ENCODE measurements at places on chromosomes 12 and 14.

DNA sequence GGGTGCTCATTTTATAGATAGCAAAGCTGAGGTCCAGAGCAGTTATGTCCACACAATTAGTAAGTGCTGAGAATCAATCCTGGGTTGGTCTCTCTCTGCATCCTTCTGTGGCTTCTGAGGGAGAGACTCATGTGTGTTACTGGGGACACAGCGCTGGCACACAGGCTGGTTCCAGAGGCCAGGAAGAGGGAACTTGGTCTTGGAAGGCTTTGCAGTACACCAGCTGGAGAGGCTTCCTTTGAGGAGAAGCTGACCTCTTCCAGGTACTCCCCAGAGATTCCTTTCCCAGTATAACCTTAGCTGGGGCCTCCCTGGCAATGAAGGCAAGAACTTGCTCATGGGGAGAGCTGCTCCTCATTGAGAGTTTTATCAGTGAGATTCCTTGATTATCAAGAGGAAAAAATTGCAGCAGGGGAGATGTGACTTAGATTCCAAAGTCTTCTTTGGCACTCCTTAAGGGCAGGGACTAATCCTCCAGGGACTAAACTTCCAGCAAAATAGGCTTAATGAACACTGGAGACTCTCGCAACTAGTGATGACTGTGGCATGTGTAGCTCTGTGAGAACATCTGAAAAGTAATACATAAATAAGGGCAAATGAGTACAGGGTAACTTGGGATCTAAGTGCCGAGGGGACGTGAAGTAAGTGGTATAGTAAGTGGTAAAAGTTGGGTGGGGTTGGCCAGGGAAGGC, 13.9 kb upstream of the KRT80 start:
- DNase-seq = no peak

- no peak for DNase-seq
Measured at GRCh38 chr12:132429946-132430643, 59.9 kb upstream of the FBRSL1 start.

DNA sequence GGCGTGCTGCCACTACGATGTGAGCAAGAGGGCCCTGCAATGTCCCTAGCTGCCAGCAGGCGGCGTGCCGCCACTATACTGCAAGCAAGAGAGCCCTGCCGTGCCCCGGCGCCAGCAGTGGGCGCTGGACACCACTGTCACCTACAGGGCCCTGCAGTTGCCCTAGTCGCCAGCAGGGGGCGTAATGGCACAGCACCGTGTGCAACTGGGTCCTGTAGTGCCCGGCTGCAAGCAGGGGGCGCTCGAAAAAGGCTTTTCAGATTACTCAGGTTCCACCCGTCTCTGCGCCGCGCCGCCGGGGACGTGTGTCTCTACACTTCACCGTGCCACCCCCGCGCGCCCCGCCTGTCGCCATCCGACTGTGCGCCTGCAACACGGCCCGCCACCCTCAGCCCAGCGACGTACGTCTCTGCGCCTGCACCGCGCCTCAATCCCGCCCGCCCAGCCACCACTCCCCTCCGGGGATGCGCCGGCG, 1356.9 kb downstream of the TMEM121 start:
- no peak for DNase-seq

- DNase-seq = no peak
Measured at GRCh38 chr14:94348836-94349235, 25.7 kb upstream of the SERPINA6 start.

DNA sequence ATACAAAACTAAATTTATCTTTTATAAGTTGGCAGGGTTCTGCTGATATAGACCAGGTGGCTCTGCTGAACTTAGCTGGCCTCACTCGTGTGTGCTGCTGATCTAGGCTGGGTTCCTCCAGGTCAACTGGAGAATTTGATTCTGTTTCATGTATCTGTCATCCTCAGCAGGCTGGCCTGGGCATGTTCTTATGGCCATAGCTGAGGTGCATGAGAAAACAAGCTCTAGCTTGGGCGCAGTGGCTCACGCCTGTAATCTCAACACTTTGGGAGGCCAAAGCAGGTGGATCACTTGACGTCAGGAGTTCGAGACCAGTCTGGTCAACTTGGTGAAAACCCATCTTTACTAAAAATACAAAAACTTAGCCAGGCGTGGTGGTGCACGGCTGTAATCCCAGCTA, 24.3 kb upstream of the BCL2L14 start:
- DNase-seq = no peak

- DNase-seq = no peak
Measured at GRCh38 chr12:48997719-48998496, 1.3 kb downstream of the DDN start.

DNA sequence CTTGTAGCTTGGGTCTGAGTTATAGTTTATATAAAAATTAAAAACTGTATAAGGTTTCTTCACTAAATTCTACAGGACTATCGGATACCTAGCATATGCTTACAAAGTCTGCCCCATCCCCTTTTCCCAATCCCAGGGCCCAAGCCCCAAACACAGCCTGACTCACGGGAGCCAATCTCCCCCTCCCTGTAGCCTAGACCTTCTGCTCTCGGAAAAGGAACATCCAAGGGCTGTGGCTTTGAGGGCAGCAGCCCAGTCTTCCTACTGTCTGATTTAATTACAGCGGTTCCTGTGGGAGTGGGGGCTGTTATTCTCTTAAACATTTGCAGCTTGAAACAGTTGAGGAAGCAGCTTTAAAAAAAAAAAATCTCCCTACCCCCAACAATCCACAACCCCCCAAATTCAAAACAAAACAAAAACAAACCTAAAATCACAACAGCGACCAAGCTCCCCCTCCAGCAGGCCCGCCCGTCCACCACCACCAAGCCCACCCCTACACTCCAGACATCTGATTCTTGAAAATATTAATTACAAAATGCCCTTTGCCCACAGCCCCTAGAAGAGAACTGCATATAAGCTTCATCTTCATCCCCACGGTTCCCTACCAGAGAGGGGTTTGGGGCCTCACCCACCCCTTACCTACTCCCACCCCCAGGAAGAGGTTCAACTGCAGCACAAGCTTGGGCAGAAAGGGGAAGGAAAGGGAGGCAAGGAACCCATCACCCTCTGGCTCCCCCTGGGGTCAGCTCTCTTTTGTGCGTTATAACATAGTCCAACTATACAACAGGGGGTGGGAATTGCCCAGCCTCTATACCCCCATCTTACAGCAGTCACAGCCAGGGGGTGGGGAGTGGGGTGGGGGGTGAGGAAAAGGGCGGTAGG, 1.1 kb upstream of the PRKAG1 start:
- no peak for DNase-seq

DNA sequence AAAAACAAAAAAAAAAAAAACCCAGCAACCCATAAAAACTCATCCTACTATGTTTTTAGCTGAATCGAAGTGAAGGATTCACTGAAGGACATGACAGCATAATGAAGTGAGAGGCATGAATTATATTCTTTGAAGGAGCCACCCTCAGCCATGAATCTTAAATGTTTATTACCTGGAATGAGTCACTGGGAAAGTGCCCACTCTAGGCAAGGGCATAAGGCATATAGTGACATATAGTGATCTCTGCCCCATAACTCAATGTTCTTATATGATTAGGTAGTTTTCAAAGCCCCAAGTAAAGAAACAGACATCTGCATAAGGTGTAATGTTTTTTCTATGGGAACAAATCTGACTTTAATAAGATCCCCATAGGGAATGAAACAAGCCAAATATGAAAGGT, 79.9 kb downstream of the MDGA2 start:
- DNase-seq = no peak

DNA sequence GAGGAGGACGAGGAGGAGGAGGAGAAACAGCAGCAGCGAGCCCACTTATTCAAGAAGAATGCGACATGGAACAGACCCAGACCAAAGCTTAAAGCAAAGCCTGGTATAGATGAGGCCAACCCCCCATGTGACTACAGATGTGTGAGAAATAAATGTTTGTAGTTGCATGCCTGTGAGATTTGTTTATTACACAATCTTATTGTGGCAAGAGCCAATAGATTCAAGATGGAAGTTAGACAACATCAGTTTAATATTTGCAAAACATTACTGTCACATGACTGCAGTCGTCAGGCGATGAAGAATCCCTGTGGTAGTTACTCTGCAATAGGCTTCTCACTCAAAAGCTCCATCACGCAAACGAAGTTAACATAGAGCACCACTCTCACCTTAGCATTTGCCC, 17.2 kb upstream of the SLC35F4 start:
- no peak for DNase-seq

- DNase-seq = no peak
Measured at GRCh38 chr12:122199484-122200355, 3.8 kb upstream of the B3GNT4 start.

DNA sequence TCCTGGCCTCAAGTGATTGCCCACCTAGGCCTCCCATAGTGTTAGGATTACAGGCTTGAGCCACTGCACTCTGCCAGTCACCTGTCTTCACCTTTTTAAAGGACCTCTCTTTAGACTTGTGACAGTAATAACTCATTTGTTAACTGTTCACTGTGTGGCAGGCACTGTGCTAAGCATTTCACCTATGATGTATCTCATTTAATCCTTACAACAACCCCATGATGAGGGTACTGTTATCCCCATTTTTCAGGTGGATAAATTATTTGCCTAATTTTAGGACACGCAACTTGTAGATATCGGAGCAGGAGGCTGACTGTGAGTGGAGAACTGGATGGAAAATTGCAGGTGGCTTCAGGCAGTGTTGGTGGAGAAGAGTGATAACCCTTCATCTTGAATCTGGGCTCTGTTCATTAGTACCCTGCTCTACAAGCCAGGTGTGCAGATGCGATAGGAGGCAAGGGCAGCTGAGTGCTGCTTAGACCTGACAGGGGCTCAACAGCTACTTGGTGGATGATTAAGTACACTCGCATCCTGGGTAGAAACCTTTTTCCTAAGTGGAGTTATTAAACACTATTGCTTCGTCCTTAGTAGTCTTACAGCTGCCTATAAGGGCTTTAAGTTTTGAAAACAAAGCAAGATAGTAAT, 2.7 kb downstream of the TCTN1 start:
- no peak for DNase-seq

GRCh38 chr14:71551291-71551950, 380.8 kb upstream of the RGS6 start:
- no peak for DNase-seq

DNA sequence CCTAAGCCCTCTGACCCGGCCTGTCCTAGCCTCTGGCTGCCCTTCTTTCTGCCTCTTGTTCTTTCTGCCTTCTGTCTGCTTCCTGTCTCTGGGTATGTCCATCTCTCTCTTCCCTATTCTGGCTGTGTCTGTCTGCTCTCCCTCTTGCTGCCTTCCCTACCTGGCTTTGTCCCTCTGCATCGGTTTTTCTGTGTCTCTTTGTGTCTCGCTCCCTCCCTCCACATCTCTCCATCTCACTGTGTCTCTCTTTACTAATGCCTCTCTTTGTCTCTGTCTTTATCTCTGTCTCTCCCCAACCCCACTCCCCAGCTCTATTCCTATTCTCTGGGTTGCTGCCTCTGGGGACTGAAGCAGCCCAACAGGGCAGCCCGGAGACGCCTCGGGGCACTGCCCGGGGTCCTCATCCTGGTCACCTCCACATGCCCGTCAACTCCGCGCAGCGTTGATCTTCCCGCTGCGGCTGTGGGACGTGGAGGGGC, 10.1 kb downstream of the SHMT2 start:
- DNase-seq = no peak
